ENCODE measurements at places on chromosomes 7 and 10.

- DNase-seq = no peak
These were observed 287.8 kb upstream of the MKLN1 start for GRCh38 chr7:131039836-131040235.

GRCh38 chr10:46232666-46233065 is 54.1 kb upstream of the ANTXRL start:
- DNase-seq = no peak

GRCh38 chr10:118148247-118148646 is 101.5 kb upstream of the RAB11FIP2 start:
- DNase-seq = no peak

DNA sequence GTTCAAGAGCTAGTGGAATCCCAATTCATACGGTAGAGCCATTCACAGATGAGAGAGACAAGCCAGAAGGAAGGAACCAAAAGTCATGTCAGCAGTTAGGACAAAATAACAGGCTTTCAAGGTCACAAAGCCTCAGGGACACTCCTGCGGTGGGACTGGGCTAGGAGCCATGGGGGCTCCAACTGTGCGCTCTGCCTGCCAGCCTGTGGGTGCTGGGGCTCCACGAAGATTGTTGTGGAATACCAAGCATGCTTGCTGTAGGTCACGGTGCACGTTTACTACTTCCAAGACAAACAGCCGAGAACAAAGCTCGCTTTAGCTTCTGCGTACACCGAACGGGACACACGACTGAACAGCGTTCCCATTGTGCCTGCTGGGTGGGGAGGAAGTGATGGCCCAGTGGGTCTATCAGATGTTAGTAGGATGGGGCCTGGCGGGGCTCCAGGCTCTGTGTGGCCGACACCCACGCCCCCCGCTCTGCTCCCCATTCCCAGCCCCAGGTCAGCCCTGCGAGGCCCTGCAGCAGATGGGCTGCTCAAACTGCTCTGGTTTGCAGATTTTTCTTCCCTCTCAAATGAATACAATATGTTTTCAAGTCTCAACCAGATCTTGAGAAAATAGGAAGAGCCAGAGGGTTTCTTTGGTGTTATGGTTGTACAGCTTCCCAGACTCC is 158.9 kb downstream of the EGFR start:
- DNase-seq = no peak

- DNase-seq = no peak
These were observed 782.0 kb upstream of the ZWINT start for GRCh38 chr10:57142925-57143576.

GRCh38 chr7:130899638-130900401 is 165.8 kb upstream of the KLF14 start:
- DNase-seq = no peak

GRCh38 chr10:125025341-125025740 is 83.4 kb downstream of the ZRANB1 start:
- no peak for DNase-seq

GRCh38 chr10:34644224-34644623 is 170.9 kb downstream of the PARD3 start:
- DNase-seq = no peak

DNA sequence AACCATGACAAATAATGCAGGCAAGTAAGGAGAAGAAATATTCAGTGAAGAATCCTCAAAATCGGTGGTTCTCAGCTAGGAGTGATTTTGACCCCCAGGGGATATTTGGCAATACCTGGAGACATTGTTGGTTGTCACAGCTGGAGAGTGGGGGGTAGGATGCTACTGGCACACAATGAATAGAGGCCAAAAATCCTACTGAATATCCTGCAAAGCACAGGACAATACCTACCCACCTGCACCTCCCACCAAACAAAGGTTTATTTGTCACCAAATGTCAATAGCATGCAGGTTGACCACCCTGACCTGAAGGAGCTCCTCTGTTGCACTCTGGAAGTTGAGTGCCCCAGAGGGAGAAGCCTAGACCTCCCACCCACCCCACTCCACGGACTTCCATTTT is 1028.6 kb downstream of the CNTNAP2 start:
- DNase-seq = peak; percentile 7

GRCh38 chr10:72355214-72355555 is 466 bp upstream of the DNAJB12 start:
- no peak for DNase-seq

- DNase-seq = peak; percentile 27
These were observed 224.5 kb upstream of the SEMA3E start for GRCh38 chr7:83873459-83873858.

GRCh38 chr10:116913695-116914094 is 64.4 kb downstream of the ENO4 start:
- DNase-seq = no peak

DNA sequence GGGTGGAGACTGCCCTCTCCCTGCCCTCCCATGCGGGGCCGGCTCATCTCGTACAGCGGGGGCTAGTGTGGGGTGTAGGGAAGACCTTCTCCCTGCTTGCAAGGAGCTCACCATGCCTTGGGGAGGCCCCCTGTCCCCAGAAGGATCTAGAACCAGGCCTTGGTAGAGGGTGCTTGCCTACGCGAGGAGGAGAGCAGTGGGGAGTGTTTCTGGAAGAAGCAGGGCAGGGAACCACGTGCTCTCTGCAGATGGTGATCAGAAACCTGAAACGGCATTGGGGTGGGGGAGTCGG is 2.7 kb downstream of the MAFK start:
- DNase-seq = no peak

DNA sequence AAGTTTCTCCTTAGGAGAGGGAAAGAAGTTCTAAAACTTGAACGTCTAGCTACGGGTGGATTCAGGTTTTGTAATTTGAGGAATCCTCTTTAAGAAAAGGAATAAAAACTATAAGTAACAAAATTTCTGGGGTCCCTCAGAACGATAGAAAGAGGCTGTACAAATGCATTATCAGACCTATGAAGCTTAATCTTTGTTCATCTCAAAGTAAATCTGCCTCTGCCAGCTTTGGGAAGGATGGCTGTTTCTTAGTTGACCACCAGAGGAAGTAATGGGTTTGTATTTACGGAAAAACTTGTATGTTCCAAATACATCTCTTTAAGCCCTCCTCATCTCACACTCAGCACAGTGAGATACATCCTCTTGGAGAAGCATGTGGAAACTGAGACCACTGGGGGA is 864 bp downstream of the PSTK start:
- no peak for DNase-seq

GRCh38 chr10:18438361-18439126 is 212.8 kb downstream of the NSUN6 start:
- DNase-seq = no peak

DNA sequence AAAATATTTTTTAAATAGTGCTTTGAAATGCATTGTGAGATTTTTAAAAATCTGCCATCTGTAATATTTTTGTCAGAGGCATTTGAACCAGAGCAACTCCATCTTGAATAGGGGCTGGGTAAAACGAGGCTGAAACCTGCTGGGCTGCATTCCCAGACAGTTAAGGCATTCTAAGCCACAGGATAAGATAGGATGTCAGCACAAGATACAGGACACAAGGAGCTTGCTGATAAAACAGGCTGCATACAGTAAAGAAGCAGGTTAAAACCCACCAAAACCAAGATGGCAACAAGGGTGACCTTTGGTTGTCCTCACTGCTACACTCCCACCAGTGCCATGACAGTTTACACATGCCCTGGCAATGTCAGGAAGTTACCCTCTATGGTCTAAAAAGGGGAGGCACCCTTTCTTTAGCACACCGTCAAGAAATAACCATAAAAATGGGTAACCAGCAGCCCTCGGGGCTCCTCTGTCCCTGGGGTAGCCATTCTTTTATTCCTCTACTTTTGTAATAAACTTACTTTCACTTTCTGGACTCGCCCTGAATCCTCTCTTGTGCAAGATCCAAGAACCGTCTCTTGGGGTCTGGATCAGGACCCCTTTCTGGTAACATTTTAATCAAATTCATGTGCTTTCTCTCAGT is 273.7 kb downstream of the SEMA3D start:
- no peak for DNase-seq

GRCh38 chr10:113683300-113683699 is 3.6 kb downstream of the CASP7 start:
- DNase-seq = no peak

- DNase-seq = no peak
These were observed 13.4 kb downstream of the MBL2 start for GRCh38 chr10:52759154-52759553.

- no peak for DNase-seq
These were observed 34.8 kb downstream of the HBP1 start for GRCh38 chr7:107203607-107204006.

DNA sequence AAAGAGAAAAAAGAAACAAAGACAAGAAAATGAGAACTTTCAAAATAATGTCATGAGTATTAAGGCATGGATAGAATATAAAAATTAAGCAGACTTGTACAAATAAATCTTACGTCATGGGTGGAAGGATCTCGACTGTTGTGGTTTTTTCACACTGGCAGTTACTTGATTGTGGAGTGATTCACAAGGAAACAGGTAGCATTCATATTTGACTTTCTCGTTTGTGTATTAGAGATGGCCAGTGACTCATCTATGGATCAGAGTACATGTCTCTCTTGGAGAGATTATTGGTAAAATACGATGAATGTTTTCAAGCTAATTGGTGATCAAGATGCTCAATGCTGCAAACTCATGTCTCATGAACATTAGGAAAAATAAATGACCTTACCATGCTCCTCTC is 564.3 kb downstream of the GATA3 start:
- DNase-seq = no peak

DNA sequence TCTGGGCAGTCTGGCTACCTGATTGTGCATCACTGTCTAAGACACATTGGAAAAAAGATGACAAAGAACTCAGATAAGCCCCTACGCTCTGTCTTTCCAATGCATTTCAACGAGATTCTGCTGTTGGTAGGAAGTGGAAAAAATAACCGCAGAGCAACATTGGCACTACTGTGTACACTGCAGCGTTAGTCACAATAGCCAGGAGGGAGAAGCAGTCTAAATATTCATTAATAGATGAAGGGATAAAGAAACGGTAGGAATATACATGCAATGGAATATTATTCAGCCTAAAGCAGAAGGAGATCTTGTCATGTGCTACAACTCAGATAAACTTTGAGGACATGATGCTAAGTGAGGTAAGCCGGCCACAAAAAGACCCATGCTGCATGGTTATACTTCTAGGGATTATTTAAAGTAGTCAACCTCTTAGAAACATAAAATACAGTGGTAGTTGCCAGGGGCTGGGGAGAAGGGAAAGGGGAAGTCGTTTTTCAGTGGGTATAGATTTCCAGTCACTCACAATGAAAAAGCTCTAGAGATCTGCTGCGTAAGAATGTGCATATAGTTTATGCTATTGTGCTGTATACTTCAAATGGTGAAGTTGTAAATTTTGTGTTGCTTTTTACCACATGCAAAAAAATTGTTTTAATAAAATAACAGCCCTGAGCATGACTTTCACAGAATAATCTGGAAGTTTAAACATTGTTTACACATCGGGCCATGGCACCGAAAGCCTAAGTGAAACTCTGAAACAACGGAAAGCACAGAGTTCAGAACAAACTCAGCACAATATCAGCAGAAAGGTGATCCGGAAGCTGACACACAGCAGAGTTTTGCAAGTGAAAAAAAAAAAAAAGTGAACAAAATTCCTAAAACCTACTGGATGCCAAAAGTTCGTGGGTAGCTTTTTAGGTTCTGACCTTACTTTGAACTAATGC is 40.1 kb downstream of the ELMO1 start:
- no peak for DNase-seq

- DNase-seq = no peak
These were observed at the start of gene IKZF1 for GRCh38 chr7:50304129-50304910. IKZF1 (plus strand) TSS chr7:50304716; CDS start chr7:50319062, 14,346 bp downstream.

DNA sequence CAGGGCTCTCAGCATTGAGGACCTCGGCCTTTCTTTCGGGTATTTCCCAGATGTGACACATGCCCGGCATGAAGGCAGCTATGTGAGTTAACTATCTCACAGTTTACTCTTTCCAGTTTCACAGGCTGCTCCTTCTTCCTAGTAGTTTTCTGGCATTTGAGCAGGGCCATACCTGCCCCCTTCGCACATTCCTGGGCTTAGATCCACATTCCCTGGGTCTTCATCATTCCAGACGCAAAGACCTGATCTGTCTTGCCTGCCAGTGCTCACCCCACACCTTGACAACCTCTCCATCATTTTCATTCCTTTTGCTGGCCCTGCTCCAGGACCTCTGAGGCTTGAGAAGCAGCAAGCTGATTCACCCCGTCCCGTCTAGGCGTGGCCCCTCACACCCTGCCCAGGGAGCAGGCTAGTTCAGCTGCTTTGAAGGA is 227.5 kb downstream of the WDR11 start:
- DNase-seq = no peak

DNA sequence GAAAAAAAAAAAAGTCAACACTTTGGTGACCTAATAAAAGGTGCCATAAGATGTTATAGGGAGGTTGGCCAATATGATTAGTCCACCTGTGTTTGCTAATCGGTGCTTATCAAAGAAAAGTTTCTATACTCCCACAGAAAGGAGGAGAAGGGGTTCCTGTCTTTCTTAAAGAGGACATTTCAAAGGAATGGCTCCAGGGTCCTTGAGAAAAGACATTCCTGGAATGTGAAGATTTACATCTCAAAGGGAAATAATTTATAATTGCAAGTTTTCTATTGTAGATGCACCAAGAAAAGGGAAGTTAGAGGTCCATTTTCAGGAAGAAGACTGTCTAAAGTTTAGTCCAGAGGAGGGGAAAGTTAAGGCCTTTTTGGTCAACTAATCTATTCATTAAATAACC is 715.3 kb downstream of the NXPH1 start:
- no peak for DNase-seq

DNA sequence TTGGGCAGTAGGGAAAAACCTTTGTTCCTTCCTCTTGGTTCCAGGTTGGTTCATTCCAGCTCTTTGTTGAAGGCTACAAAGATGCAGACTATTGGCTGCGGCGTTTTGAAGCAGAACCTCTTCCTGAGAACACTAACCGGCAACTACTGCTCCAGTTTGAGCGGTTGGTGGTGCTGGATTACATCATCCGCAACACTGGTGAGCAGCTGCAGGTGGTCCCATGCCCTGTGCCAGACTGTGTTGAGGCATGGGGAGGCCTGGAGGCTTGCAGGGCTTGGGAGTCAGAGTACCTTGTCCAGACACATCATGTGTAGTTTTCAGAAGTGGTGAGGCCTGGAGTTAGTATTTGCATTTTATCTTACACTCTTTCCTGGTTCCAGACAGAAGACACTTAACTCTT is 16.3 kb downstream of the PI4K2A start:
- no peak for DNase-seq

Data from NCI-H1930 (cell line).